ENCODE measurements at places on chromosomes 3 and 15. TPM values are rescaled to one million over a fixed set of nuclear protein-coding genes. Genes with fewer than 3 reads are reported as not detected.

- DNase-seq, result no peak
These were observed 53.4 kb downstream of the GSK3B start for GRCh38 chr3:120040813-120041377.

The CILP gene
- polyA plus RNA-seq, result 0.09 TPM

DNA sequence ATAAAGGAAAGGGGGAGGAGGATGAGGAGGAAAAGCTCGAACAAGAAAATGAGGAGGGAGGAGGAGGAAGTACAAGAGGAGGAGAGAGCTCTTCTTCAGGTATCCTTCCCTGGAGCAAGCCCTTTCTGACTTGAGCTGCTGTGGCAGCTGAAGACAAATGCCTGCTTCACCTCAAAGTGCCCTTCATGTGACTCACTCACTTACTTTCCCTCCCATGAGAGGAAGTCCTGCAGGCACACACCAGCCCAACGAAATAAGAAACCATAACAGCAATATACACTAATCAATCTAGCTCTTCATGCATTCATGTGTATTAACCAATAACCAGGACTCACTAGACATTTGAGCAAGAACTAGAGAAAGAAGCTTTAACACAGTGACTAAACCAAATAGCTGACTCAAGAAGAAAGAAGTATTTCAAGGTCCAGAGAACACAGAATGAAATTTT, 251.9 kb downstream of the IGSF11 start:
- DNase-seq, result no peak

DNA sequence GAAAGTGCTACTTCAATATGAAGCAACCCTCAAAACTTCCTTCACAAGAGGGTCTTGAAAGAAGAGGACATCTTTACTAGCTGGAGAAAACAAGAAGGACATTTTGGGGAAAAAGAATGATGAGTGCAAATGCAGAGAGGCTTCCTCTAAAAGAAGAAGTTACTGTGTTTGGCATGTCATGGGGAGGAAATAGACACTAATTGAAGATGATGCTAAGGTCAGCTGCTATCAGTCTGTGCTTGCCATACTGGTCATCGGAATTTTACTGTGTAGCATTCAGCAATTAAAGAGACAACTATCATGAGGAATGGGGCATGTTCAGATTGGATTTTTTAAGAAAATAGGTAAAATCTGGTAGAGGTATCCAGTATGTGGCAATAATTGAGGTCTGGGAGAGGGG, 60.0 kb downstream of the THRB start:
- DNase-seq, result no peak

DNA sequence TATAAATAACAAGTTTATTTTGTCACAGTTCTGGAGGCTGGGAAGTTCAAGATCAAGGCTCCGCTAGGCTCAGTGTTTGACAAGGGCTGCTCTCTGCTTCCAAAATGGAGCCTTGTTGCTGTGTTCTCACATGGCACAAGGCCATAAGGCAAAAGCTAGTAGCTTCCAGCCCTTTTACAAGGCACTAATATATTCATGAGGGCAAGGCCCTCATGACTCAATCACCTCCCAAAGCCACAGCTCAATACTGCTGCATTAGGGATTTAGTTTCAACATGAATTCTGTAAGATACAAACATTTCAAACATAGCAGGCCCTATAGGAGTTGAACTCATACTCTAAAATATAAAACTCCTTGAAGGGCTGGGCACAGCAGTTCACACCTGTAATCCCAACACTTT, 30.2 kb downstream of the ZBTB11 start:
- DNase-seq, result no peak

DNA sequence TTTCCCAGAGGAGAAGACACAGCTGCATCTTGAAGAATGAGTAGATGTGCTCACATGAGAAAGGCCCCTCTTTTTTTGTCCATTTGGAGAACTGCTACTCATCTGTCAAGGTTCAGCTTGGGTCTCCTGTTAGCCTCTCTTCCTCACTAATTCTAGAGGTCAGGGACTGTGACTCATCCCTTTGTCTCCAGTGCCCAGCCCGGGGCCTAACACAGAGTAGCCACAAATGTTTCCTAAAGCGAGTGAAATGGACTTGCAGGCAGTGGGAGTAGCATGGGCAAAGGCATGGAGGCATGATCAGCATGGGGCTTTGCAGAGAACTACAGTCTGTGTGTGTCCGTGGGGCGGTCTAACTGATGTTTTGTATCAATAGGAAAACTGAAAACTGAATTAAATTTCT, 33.9 kb upstream of the MRPS22 start:
- DNase-seq, result no peak

GRCh38 chr3:45665101-45665572, 24.1 kb upstream of the SACM1L start:
- DNase-seq, result peak; percentile 76

- no peak for DNase-seq
These were observed 72.8 kb upstream of the RBM5 start for GRCh38 chr3:50015918-50016317.

The VIPR1 gene
- 0.80 TPM for polyA plus RNA-seq

DNA sequence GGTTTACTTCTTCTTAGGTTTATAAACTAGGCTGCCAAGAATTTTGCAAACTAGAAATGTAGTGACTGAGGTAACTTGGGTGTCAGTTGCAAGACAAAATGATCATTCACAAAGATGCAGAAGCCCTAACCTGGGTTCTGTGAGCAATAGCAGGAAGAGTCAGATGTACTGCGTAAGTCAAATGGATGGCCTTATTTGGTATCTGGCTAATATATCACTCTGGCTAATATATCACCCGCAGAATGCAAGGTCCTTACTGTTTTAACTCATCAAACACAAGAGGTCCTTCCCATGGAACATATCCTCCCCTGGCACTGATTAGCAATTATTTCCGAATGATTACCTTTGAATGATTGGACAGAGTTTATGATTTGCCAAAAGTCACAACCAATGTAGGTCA, 37.4 kb downstream of the RBMS3 start:
- no peak for DNase-seq

- no peak for DNase-seq
These were observed 64.9 kb downstream of the TBC1D2B start for GRCh38 chr15:78012643-78013077.

The ARL8B gene
- 50.4 TPM for polyA plus RNA-seq

The PIAS1 gene
- polyA plus RNA-seq, result 21.4 TPM

GRCh38 chr3:181362378-181362777, 349.3 kb upstream of the SOX2 start:
- no peak for DNase-seq

GRCh38 chr3:26365706-26366105, 256.9 kb upstream of the LRRC3B start:
- no peak for DNase-seq

The FBXO40 gene
- polyA plus RNA-seq, result not detected

The ALS2CL gene
- polyA plus RNA-seq, result 3.3 TPM

GRCh38 chr3:8635631-8636030, 9.0 kb downstream of the SSUH2 start:
- no peak for DNase-seq

DNA sequence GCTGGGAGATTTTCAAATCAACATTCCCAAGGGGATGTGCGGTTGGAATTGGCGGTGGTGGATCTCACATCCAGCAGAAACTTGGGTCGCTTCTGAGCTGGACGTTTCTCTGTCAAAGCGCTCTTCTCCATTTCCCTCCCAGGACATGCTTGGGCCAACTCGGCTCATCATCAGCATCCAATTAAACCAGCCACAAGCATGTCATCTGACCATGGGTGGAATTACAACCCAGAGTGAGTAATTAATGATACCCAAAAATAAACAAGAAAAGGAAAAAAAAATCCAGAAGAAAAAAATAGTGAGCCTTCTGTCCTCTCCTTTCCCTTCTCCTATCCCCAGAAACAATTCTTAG, 111.2 kb downstream of the XXYLT1 start:
- DNase-seq, result no peak

The THPO gene
- polyA plus RNA-seq, result not detected

DNA sequence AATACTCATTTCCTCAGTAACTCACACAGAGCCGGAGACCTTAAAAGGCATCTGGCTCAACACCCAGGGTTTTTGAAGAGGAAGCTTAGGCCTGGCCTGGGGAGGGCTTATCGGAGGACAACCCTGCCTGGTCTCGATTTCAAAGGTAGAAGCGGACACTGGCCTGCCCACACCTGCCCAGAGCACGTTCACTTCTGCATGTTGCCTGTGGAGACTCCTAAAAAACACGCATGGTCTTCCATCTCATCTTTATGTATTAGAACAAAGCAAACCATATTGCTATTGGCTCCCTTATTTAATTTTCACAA, 55.5 kb upstream of the FURIN start:
- DNase-seq, result no peak

DNA sequence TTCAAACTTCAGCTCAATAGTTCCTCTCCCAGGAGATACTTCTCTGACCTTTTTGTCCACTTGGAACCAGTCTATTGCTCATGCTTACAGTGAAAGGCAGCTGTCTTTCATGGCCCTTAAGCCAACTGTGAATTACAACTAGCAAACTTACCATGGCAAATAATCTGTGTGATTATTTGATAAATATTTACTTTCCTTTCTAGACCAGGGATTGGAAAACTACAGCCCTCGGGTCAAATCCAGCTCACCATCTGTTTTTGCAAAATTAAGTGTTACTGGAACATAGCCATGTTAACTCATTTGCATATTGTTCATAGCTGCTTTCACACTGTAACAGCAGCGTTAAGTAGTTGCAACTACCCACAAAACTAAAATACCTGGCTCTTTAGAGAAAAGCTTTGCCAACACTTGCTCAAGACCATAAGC, 289.1 kb upstream of the MCTP2 start:
- DNase-seq, result no peak

DNA sequence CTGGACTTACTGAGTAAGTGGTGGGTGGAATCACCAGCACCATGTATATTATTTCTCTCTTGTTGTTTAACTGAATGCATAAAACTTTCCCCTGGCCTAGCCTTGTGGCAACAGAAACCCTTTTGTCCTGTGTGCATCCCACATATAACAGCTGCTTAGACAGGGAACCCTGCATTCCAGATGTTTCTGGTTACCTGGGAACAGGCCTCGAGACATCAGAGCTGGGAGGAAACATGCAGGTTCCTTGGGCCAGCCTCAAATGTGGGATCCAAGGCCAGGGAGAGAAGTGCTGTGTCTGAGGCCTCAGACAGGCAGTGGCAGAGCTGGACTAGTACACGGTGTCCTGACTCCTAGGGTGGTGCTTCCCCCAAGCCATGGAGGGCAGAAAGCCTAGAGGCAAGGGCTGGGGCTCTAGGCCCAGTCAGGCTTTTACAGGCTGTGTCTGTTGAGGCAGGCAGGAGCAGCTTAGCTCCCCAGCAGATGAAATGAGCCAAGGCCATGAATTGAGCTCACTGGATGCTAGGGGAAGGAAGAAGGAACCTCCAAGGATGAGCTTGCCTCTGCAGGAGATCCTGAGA, 57.7 kb downstream of the ITGA11 start:
- DNase-seq, result no peak

- DNase-seq, result no peak
These were observed 192.3 kb downstream of the STAG1 start for GRCh38 chr3:136559896-136560295.

GRCh38 chr15:96428742-96429141, 98.2 kb downstream of the NR2F2 start:
- peak; percentile 50 for DNase-seq

DNA sequence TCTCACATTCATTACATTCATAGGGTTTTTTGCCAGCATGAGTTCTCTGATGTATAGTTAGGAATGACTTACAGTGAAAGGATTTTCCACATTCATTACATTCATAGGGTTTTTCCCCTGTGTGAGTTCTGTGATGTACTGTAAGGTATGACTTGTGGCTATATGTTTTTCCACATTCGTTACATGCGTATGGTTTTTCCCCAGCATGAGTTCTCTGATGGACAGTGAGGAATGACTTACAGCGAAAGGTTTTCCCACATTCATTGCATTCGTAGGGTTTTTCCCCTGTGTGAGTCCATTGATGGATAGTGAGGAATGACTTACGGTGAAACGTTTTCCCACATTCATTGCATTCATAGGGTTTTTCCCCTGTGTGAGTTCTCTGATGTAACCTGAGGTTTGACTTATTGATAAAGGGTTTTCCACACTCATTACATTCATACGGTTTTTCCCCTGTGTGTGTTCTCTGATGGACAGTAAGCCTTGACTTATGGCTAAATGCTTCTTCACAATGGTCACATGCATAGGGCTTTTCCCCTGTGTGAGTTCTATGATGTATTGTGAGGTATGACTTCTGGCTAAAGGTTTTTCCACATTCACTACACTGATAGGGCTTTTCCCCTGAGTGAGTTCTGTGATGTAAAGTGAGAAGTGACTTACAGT, 47.4 kb downstream of the ZNF717 start:
- no peak for DNase-seq

- DNase-seq, result peak; percentile 55
These were observed 34.3 kb downstream of the SEC22C start for GRCh38 chr3:42547401-42547945.
